ENCODE measurements at places on chromosomes 6 and 20.

DNA sequence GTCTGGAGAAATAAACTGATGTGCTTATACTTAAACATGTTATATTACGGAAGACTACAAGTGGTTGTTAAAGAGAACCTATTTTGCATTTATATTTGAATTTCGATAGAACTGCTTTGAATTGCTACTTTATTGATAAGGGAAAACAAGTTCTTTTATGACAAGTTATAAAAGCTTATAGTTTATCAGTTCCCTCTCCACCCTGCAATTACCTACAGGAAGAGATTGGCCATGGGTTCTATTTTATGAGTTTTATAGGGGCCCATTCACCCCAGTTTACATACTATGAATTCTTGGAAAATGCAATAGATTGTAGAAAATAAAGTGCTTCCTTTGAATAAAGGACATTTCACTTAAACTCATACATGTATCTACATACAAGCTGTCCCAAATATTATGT lies 144.4 kb downstream of the AHI1 start:
- no peak for DNase-seq

DNA sequence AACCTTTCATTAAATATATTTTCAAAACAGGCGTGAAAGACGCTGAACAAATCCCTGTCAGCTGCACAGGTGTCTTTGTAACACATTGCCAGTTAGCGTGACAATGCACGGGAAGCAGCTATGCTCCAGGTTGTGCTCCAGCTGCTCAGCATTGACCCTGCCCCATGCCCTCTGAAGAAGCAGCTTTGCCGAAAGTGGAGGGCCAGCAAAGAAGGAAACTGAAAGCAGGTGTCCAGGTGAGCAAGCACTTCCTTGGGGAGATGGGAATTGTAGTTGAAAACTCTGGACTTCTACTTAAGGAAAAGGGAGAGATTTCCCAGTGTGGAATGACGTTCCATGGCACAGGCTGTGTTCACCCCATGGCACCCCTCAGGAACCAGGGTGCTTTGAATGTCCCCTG lies 125.7 kb downstream of the TTLL2 start:
- DNase-seq = no peak

GRCh38 chr6:15887491-15888461 lies 224.9 kb upstream of the DTNBP1 start:
- DNase-seq = no peak

DNA sequence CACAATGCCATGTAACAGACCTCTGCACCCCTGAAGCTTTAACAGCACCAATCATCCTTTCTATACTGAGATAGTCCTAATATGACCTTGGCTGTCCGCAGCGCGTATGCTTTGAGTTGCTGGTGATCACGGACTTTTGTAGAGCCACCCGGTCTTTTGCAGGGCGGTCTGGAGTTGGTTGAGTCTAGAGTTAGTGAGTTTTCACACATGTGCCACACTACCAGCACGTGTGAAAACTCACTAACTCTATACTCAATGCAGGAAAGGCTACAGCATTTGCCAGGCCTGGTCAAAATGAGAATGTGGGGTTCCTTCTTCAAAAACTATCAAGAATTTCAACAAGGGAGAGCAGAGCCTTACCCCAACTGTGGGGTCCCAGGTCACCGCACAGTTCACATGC lies 14.6 kb downstream of the AGPAT4 start:
- no peak for DNase-seq

GRCh38 chr6:35922139-35922554 lies 1.2 kb upstream of the SRPK1 start:
- DNase-seq = no peak

DNA sequence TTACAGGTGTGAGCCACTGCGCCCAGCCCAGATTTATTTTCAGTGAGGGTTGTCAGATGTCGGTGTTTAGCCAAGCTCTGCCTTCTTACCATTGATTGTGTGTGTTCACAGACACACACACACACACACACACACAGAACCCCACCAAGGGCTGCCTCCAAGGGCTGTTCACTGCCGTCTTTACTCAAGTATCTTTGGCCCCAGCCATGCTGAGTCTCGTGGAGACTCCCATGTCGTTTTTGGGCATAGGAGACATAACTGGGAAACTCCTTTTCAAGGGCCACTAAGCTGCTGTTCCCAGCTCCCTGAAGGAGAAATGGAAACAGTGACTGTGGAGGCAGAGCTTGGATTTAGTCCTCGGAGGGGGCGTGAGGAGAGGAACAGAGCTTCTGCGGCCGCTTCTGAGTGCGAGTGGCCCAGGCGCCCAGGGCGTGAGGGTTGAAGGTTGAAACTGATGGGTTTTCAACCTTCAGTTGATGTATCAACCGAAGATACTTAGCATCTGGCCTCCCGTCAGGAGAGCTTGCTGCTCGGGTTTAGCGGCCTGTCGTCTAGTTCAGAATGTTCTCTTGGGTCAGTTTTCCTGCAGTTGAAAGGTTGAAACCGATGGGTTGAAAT lies 243.6 kb downstream of the TTLL2 start:
- no peak for DNase-seq

DNA sequence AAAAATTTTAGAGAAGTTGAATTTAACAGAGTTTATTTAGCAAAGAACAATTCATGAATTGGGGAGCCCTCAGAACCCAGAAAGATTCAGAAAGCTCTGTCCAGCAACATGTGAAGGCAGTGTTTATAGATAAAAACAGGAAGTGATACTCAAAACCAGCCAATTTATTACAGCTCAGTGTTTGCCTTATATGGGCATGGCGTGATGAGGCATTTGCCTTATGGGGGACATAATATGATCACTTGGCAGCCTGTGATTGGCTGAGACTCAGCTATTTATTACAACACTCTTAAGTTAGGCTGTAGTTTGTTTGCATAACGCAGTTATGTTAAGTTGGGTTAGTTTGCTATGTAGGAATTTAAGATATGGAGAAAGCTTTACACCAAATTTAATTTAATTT lies 11.5 kb downstream of the HLA-DPA1 start:
- no peak for DNase-seq

DNA sequence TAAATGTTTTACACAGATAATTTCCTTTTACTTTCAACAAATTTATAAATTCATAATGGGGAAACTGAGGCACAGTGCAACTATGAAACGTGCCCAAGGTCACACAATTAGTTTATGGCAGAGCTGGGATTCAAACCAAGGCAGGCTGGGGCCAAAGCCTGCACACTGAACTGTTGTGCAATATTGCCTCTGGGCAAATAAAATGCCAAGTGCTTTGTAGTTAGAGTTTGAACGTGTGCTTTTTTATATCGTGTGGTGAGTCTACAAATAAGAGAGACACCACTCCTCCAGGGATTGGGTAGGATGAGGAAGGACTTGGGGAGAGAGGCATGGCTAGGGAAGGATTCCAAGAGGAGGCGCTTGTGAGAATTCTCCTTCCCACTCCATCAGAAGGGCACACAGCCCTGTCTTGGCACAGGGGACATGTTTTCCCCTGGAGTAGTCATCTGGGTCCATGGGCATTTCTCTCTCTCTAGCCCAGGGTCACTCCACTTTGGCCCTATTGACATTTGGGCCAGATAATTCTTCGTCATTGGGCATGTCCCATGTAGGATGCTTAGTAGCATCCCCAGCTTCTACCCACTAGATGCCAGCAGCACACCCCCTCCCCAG lies 2.8 kb upstream of the CDH22 start:
- DNase-seq = no peak
